Activated naive CD8-positive, alpha-beta T cell treated with anti-CD3 and anti-CD28 coated beads for 36 hours (primary cell): ENCODE measurements at places on chromosomes 13 and 19. TPM values are rescaled to one million over a fixed set of nuclear protein-coding genes. Genes with fewer than 3 reads are reported as not detected.

The SMAD9 gene
- total RNA-seq, result 0.10 TPM

The MVB12A gene
- 27.4 TPM for total RNA-seq

The DCT gene
- total RNA-seq, result 0.16 TPM

The LHB gene
- not detected for total RNA-seq

The NLRP4 gene
- not detected for total RNA-seq

The TMIGD2 gene
- total RNA-seq, result 12.6 TPM

The DCLK1 gene
- not detected for total RNA-seq

DNA sequence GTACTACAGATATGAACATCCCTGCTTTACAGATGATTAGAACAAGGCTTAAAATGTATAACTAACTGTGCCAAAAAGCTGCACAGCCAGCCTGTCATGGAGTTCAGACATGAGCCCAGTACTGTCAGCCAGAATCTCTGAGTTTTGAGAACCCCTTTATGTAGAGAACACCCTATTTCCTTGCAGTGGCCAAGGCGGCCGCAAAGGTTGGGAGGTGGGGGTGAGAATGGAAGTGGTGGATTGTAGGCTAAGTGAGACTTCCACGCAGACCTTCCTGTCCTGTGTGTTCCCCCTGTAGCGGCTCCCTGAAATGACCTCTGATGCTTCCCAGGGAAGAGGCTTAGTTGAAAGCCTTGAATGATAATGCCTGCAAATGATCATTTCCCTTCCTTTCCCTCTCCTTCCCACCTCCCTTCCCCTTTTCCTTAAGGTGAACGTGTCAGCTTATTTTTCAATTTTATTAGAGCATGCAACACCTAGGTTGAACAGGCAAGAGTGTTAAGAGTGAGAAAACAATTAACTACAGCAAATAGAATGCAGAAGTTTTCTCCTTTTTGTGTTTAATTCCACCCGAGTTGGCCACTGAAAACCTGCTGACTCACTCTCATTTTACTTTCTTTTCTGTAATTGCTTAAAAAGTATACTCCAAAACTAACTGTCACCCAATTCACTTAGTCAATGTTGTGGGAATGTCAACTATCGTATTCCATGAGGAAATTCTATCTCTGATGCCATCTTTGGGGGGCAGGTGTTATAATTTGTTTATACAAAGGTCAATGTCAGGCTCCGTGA, 167.0 kb upstream of the EDNRB start:
- peaks cover 2% of the 10 kb centered on the region for H3K4me1 ChIP-seq
- peaks cover 2% of the 10 kb centered on the region for H3K36me3 ChIP-seq
- no peak overlapping the region for H3K4me3 ChIP-seq
- H3K27me3 ChIP-seq, result peaks cover 16% of the 10 kb centered on the region
- DNase-seq, result no peak
- H3K27ac ChIP-seq, result no peak overlapping the region

GRCh38 chr13:76667551-76667950, 218.7 kb downstream of the KCTD12 start:
- no peak overlapping the region for H3K4me3 ChIP-seq
- no peaks in the 10 kb centered on the region for H3K36me3 ChIP-seq
- no peak overlapping the region for H3K27ac ChIP-seq
- no peaks in the 10 kb centered on the region for H3K27me3 ChIP-seq

GRCh38 chr13:113837560-113838355, 26.1 kb downstream of the GAS6 start:
- peaks cover 9% of the 10 kb centered on the region for H3K27me3 ChIP-seq
- DNase-seq, result no peak
- peaks cover 10% of the 10 kb centered on the region for H3K4me1 ChIP-seq
- peaks cover 4% of the 10 kb centered on the region for H3K36me3 ChIP-seq
- no peak overlapping the region for H3K27ac ChIP-seq

- peaks cover 13% of the 10 kb centered on the region for H3K27me3 ChIP-seq
- no peak for DNase-seq
- H3K36me3 ChIP-seq, result no peaks in the 10 kb centered on the region
- no peaks in the 10 kb centered on the region for H3K4me1 ChIP-seq
- H3K4me3 ChIP-seq, result no peak overlapping the region
These were observed 158.1 kb downstream of the IRS2 start for GRCh38 chr13:109628251-109628699.

- H3K27ac ChIP-seq, result no peak overlapping the region
- no peaks in the 10 kb centered on the region for H3K36me3 ChIP-seq
- DNase-seq, result no peak
- H3K4me3 ChIP-seq, result no peak overlapping the region
- no peaks in the 10 kb centered on the region for H3K4me1 ChIP-seq
These were observed 233.5 kb downstream of the EFNB2 start for GRCh38 chr13:106302011-106302410.

GRCh38 chr19:19549804-19550464, 11.9 kb downstream of the CILP2 start:
- H3K4me3 ChIP-seq, result no peak overlapping the region
- no peak overlapping the region for H3K27ac ChIP-seq
- no peak for DNase-seq
- no peaks in the 10 kb centered on the region for H3K36me3 ChIP-seq
- H3K27me3 ChIP-seq, result no peaks in the 10 kb centered on the region

DNA sequence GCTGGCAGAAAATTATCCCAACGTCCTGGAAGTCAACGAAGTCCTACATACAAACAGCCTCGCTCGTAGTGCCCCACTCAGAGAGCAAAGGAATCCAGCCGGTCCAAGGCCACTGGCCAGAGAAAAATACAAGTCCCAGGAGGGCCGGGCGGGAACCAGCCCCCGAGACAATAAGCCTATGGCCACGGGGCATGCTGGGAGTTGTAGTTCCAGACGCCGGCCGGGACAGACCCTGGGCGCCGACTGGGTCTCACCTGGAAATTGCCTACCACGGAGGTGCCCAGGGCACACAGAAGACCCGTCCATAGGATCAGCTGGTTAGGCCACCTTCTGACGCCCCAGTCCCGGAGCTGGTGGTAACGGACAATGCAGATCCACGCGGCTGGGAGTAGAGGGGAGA, 5.4 kb downstream of the TMEM150B start:
- H3K4me1 ChIP-seq, result no peaks in the 10 kb centered on the region
- no peak for DNase-seq
- peaks cover 11% of the 10 kb centered on the region for H3K27me3 ChIP-seq
- no peak overlapping the region for H3K4me3 ChIP-seq
- H3K27ac ChIP-seq, result no peak overlapping the region

DNA sequence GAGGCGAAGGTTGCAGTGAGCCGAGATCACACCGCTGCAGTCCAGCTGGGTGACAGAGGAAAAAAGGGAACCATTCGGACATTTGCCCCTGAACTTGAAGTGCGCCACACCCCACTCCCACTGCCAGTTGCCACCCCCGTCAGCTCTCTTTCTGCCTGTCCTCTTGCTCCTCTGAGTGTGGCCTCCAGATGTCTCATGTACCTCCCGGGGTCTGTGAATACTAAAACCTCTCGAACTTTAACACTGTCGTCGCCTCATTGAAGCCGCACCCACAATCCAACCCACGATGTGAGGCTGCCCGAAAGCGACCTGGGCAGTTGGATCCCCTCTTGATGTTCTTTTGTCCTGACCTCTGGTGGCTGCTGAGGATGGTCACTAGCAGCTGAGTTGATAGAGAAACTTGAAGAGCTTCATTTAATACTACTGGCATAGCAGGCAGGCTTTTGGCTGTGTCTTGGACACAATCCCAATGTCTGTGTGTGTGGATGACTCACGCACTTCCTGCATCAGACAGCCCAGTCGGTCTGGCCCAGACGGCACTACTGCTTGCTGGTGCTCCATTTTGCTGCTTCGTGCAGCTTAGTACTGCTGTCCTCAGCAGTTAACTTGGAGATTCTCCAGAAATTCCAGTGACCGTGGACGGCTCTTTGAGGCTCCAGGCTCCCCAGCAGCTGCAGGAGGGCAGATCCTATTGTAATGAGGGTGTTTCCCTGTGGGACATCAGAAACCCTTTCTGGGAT, 4.2 kb downstream of the FPR3 start:
- H3K27ac ChIP-seq, result no peak overlapping the region
- no peak overlapping the region for H3K4me3 ChIP-seq
- no peak for DNase-seq
- peaks cover 24% of the 10 kb centered on the region for H3K27me3 ChIP-seq

DNA sequence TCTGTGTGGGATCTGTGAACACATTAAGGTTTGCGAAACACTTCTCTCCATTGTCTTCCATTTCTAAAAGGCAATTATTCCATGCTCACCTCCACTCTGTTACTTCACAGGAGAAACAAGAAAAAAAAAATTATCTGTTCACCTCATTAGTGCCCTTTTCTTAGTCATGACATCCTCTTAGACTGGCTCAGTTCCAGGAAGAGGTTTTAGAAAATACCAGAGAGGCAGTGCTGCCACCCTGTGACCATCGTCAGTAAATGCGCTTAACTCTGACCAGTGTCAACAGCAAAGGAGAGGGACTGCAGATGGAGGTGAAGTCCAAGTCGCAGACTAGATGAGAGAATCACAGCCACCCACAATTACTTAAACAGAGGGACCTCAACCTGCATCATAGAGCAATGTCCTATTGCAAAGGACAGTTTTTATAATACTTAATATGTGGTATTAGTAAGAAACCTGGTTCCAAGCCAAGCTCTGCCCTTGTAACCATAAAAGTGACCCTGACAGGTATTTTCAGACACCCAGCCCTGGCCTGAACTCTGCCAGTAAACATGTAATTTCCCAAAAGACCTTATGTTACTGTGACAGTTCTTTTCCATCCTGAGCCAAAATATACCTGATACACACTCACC, 19.4 kb downstream of the CEACAM21 start:
- peak; percentile 66 for DNase-seq
- no peak overlapping the region for H3K27ac ChIP-seq
- no peak overlapping the region for H3K4me3 ChIP-seq
- H3K36me3 ChIP-seq, result no peaks in the 10 kb centered on the region
- peaks cover 14% of the 10 kb centered on the region for H3K4me1 ChIP-seq

GRCh38 chr19:1551068-1552040, 16.8 kb downstream of the MEX3D start:
- no peak for DNase-seq
- no peak overlapping the region for H3K27ac ChIP-seq
- no peaks in the 10 kb centered on the region for H3K36me3 ChIP-seq
- H3K27me3 ChIP-seq, result peaks cover 18% of the 10 kb centered on the region
- H3K4me3 ChIP-seq, result no peak overlapping the region
- H3K4me1 ChIP-seq, result no peaks in the 10 kb centered on the region

- DNase-seq, result no peak
- no peaks in the 10 kb centered on the region for H3K27me3 ChIP-seq
- H3K27ac ChIP-seq, result no peak overlapping the region
- H3K36me3 ChIP-seq, result peaks cover 7% of the 10 kb centered on the region
These were observed 43.9 kb downstream of the RGCC start for GRCh38 chr13:41501281-41501680.

DNA sequence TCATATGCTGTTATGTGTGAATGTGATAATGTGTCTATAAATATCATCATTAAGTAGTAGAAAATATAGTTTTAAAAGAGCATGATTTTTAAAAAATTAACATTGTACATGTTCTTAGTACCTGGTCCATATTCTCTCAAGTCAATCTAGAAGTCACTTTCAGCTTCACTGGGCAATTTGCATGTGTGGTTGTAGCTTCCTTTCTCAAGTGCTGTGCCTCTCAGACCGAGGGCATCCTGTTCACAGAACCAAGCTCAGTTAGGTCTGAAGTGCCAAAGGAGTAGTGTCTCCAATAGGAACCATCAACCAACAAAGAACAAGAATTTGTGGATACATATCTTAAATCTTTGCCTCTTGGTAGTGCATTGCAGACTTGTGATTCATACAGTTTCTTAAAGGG, 541.8 kb upstream of the SLC10A2 start:
- DNase-seq, result no peak
- no peak overlapping the region for H3K27ac ChIP-seq
- H3K4me3 ChIP-seq, result no peak overlapping the region
- H3K27me3 ChIP-seq, result no peaks in the 10 kb centered on the region

- no peaks in the 10 kb centered on the region for H3K27me3 ChIP-seq
- no peak for DNase-seq
- peaks cover 25% of the 10 kb centered on the region for H3K4me1 ChIP-seq
- H3K27ac ChIP-seq, result no peak overlapping the region
These were observed 22.3 kb downstream of the ATP4B start for GRCh38 chr13:113635709-113636108.

GRCh38 chr13:22703601-22704209, 477.1 kb upstream of the SGCG start:
- no peaks in the 10 kb centered on the region for H3K27me3 ChIP-seq
- no peaks in the 10 kb centered on the region for H3K4me1 ChIP-seq
- no peaks in the 10 kb centered on the region for H3K36me3 ChIP-seq
- no peak for DNase-seq
- no peak overlapping the region for H3K4me3 ChIP-seq

DNA sequence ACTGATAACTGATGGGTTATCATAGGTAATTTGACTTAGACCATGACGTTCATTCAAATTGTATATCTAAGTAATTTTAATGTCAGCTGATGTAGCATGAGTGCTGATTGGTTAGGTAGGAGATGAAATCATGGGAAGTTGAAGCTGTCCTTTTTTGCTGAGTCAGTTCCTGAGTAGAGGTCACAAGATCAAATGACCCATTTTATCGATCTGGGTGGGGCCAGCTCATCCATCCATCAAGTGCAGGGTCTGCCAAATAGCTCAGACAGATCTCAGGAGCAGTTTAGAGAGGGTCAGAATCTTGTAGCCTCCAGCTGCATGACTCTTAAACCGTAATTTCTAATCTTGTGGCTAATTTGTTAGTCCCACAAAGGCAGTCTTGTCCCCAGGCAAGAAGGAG, 35.3 kb upstream of the CD177 start:
- no peak for DNase-seq

- peak overlapping the region; percentile 42 for H3K27ac ChIP-seq
- no peaks in the 10 kb centered on the region for H3K27me3 ChIP-seq
- peak; percentile 77 for DNase-seq
These were observed 843 bp downstream of the ANO8 start for GRCh38 chr19:17333611-17334413.

GRCh38 chr13:93577105-93577504, 350.5 kb downstream of the GPC6 start:
- H3K27ac ChIP-seq, result no peak overlapping the region
- DNase-seq, result no peak
- H3K36me3 ChIP-seq, result no peaks in the 10 kb centered on the region
- no peaks in the 10 kb centered on the region for H3K4me1 ChIP-seq
- H3K27me3 ChIP-seq, result no peaks in the 10 kb centered on the region

- H3K36me3 ChIP-seq, result no peaks in the 10 kb centered on the region
- H3K4me3 ChIP-seq, result no peak overlapping the region
These were observed 1575.1 kb upstream of the SLC10A2 start for GRCh38 chr13:104641309-104641708.

DNA sequence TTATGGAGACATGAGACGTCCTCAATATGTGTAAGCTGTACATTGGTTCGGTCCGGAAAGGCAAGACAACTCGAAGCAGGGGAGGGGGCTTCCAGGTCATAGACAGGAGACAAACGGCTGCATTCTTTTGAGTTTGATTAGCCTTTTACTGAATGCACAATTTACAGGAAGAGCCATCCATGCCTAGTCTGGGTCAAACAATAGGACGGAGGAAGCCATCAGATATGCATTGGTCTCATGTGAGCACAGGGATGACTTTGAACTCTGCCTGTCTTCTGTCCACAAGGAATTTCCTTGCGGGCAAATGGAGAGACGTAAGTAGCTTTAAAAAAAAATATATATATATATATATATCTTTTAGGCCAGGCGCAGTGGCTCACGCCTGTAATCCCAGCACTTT, 1.9 kb upstream of the CCNP start:
- no peak for DNase-seq
- no peaks in the 10 kb centered on the region for H3K36me3 ChIP-seq
- no peak overlapping the region for H3K27ac ChIP-seq
- H3K4me1 ChIP-seq, result peaks cover 31% of the 10 kb centered on the region

- no peak overlapping the region for H3K27ac ChIP-seq
- no peaks in the 10 kb centered on the region for H3K27me3 ChIP-seq
- no peak for DNase-seq
These were observed 4.3 kb upstream of the NR1H2 start for GRCh38 chr19:50371914-50372475.
